ENCODE measurements at places on chromosomes 11 and 22. TPM values are rescaled to one million over a fixed set of nuclear protein-coding genes. Genes with fewer than 3 reads are reported as not detected.

IFITM10 gene
- total RNA-seq, result 2.4 TPM

MEI1 gene
- total RNA-seq, result 0.13 TPM

PKDREJ gene
- total RNA-seq, result not detected

TEX54 gene
- not detected for total RNA-seq

RTCB gene
- total RNA-seq, result 165 TPM

C22orf31 gene
- not detected for total RNA-seq

ACO2 gene
- 77.6 TPM for total RNA-seq

GRCh38 chr11:69372589-69373250 lies 78.8 kb downstream of the MYEOV start:
- DNase-seq, result no peak

GRCh38 chr11:36403661-36404060 lies 106.4 kb downstream of the TRAF6 start:
- no peak for DNase-seq

GRCh38 chr11:118524757-118525470 lies 2.4 kb upstream of the TTC36 start:
- DNase-seq, result no peak

- no peak for DNase-seq
These were observed 187.5 kb downstream of the IGLL1 start for GRCh38 chr22:23392420-23393121.

- DNase-seq, result no peak
These were observed 103.0 kb downstream of the PARVA start for GRCh38 chr11:12480401-12480800.

GRCh38 chr22:31723723-31724122 lies 26.2 kb downstream of the PRR14L start:
- DNase-seq, result no peak

DNA sequence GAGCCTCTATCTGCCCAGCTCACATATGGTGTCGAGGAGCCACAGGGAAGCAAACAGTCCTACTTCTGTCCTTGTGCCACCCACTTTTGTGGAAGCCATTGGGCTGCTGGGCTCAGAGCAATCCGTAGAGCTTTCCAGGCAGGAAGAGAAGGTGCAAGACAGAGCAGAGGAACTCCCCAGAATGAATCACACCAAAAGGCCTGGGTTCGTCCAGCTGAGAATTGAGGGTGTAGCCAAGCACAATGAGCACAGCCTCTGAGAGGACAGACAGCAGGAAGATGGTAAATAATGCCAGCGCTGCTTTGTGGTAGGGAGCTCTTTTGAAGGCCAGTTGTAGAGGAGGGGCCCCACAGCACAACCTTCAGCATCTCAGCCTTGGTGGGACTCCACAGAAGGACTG lies 237.8 kb downstream of the GRIK4 start:
- DNase-seq, result peak; percentile 47

- peak; percentile 35 for DNase-seq
These were observed 11.2 kb upstream of the BID start for GRCh38 chr22:17785185-17786184.

GRCh38 chr11:10941414-10941813 lies 83.6 kb upstream of the ZBED5 start:
- DNase-seq, result no peak

DNA sequence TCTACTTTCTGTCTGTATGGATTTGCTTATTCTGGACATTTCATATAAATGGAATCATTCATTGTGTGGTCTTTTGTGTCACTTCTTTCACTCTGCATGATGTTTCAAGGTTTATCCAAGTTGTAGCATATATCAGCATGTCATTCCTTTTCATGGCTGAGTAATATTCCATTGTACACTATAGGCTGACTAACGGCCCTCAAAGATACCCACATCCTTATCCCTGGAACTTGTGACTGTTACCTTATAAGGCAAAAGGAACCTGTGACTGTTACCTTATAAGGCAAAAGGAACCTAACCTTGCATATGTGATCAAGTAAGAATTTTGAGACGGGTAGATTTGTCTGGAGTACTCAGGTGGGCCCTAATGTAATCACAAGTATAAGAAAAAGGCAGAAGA lies 111.8 kb downstream of the CSNK2A3 start:
- DNase-seq, result no peak

- no peak for DNase-seq
These were observed 92.5 kb downstream of the SIK3 start for GRCh38 chr11:117005758-117006157.

DNA sequence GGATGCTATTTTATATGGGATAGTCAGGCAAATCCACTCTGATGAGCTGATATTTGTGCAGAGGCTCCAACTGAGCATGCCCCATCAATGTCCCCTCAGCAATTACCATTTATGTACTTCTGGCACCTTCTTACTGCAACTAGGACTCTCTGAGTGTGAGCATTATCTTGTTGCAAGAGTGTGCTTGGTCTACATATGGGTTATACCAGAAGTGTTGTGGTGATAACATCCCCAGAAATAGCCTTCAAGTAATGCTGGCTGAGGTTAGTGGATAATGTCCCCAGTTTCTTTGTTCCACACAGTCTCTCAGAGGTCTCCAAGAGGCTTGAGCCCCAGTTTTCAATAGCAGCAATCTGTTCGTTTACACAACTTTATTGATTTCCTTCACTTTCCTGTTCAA lies 408.6 kb downstream of the JRKL start:
- no peak for DNase-seq

GRCh38 chr11:267491-267994 lies 10.7 kb upstream of the NLRP6 start:
- no peak for DNase-seq

GRCh38 chr22:49142891-49143290 lies 684.8 kb downstream of the BRD1 start:
- no peak for DNase-seq

DNA sequence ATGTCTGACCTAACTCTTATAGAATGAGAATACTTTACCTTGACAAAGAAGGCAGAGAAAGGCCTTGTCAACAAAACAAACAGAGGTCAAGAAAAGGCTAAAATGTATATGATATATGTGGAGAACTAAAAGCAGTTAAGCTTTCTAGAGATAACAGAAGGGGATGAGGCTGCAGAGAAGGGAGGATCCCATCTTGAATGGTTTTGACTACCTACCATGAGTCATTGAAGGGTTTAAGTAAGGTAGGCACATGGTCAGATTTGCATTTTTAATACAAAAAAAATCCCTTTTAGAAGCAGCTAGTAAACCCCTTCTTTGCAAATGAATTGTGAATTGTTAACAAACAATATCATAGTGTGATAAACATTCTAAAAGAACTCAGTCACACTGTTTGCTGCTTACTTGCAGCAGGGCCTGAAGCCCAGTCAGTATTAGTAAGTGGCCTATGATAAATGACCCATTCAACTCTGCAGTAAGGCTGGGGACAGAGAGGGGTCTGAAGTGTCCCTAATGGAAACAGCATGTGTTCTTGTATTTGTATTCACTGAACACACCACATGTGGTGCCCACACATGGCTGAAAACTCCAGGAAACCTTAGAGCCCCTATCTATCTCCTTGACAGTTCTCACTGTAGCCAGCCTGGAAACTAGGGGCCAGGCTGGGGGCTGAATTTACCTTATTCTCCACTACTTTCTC lies 328.8 kb upstream of the PITPNB start:
- no peak for DNase-seq

GRCh38 chr11:34492806-34493414 lies 20.7 kb downstream of the ELF5 start:
- DNase-seq, result peak; percentile 62

DNA sequence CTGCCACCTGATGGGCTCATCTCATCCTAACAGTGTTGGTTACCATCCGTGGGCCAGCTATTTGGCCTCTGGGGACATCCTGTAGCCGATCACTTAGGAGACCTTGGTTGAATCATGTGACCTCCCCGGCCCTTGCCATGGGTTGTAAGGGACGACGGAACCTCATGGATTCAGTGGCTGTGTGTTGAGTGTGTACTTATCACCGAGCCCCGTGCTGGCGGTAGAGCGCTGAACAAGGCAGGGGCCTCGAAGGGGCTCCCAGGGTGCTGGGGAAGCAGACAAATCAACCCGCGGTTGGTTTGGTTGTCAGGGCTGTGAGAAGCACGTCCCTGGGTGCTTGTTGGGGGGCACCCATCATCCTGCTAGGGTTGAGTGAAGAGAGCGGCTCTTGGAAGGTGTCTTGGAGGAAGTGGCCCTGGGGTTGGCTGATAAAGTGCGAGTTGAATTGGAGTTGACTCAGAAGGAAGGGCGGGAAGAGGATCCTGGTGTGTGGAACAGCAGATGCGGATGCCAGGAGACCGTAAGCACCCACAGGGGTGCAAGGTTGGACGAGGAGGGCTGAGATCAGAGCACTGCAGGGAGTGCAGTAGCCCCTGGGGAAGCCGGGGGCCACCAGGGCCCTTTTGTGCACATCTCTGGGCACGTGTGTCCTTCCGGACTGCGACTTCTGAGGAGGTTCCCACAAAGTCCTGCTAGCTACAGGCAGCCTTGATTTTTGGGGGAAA lies 53.6 kb downstream of the MPPED1 start:
- DNase-seq, result no peak

DNA sequence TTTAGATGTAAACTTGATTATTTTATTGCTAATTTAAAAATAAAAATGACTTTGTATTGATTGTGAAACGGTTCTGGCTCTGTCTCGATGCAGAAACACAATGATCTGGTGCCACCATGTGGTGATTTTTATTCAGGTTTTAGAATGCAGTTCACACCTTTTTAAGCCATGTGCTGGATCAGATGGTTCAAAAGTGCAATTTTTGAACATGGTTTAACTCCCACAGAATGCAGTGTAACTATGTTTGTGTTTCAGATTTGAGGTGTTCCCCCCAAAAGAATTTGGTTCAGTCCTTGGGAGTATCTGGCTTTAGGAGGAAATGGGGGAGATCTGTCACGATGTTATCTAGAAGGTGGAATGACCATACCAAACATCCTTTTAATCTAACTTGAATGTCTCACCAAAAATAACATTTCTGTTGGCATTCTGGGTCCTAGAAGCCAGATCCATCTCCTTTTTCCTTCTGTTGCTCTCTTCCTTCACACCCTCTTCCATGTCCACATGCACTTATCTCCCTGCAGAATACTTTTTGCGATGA lies 7.9 kb downstream of the MRPL16 start:
- DNase-seq, result peak; percentile 60

DNA sequence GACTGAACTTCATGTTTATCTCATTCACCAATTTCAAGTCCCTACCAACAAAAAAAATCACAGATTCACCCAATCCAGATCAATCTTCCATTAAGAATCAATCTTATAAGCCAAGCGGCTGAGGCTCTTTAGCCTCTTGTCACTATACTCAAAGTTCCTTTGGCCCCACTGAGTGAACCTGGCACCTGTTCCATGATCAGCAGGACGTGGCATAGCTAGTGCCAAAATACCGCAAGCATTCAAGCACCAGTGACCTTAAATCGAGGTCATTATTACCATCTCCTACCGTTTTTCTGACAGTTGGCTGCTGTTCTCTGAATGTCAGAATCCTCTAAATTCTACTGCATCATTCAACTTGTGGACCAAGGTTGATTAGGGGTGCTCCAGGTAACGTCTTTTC lies 141.2 kb downstream of the CADM1 start:
- no peak for DNase-seq

- no peak for DNase-seq
These were observed 174.1 kb downstream of the MN1 start for GRCh38 chr22:27627444-27627833.

- no peak for DNase-seq
These were observed 13.2 kb upstream of the SMIM35 start for GRCh38 chr11:118099838-118100556.

DNA sequence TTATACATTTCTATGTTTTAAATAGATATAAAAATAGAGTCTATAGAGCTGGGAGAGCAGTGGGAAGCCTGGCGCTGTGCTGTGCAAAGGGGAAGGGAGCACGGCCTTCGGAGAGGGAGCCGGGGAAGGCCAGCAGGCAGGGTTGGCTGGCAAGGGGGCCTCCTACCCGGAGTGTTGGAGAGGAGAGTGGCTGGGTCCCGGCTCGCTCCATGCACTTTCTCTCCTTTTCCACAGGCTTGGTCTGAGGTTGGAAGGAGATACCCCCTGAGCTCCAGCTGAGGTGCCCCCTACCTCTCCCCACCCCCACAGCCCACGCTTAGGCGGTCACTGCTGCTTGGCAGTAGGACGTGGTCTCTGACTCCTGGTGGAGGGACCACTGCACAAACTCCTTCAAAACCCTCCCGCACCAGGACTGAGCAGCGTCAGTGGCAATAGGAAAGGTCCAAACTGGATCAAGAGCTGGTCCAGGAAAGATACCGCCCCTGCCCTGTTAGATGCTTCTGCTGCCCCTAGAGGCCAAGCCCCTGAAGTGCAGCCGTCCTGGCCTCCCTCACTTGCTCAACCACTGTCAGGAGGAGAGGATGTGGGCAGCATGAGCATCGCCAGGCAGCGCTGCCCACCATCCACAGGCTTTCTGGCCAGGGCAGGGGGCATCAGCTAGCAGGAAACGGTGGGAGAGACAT lies 52.9 kb downstream of the SYT13 start:
- peak; percentile 39 for DNase-seq

DNA sequence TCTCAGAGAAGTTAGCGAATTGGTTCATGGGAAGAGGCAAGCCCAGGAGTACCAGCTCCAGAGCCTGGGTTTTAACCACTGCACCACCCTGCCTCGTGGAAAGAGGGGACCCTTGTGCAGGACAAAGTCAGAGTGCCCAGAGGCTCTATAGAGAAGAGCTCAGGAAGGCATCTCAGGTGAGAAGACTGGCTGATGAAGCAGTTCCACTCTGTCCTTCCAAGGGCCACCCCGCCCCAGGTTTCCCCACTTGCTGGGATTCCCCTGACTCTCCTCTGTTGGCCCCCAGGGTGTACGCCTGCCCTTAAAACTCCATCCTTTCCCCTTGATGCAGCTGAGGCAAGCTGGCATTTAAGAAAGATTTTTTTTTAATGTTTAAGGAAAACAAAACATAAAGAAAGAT lies 265.8 kb downstream of the BUD13 start:
- no peak for DNase-seq

DNA sequence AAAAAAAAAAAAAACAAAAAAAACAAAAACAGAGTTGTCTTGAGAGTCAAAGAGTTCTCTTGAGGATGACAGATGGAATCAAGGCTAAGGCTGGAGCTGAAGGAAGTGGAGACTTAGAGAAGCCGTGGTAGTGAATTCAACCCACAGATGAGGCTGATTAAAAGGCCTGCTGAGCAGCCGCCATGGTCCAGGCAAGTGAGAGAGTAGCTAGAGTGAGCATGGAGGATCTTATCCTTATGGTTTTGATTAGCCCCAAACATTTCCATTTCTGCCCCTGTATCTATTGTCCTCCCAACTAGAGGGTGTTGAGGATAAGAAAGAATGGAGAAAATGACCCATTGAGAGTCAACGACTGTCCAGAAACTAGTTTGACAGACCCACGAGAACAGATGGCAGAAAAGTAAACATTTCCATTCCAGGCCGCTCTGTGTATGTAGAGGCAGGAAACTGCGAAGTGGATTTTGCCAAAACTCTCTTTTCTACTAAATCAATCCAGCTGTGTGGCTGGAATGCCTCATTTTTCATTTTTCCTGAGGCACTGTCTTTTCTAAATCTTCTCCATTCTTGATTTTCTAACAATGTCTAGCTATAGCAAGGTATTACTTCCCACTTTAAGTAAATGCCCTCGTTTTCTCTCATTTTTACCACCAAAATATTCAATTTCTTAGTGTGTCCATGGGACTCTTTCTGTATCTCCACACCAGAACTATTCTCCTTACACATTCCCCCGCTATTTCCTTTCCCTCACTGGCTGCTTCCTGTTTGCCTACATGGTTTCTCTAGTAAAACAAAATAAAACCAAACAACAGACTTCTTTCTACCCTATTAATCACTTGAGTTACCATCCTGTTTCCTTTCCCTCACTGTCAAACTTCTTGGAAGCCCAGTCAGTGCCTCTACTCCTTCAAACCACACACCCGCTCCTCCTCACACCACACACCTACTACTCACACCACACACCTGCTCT lies 5.4 kb upstream of the MMP8 start:
- DNase-seq, result no peak

All from bronchial epithelial cell (primary cell).